ENCODE measurements at places on chromosomes 1 and 21.

DNA sequence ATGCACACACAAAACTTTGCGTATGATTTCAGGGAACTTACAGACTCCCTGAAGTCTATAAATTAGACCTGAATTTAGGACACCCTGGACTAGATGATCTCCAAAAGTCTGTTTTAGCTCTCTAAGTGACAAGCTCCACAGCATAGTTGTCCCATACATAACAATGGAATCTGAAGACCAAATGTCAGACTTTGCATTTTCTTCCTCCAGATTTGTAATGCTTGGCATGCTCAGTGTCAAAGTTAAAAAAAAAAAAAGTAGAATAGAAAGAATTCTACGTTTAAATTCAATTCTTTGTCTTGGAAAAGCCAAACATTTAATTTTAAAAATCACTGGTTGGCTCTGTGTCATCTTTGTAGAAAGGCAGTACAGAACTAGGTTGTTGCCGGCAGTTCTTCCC lies 66.7 kb downstream of the OLFML2B start:
- no peak for DNase-seq

DNA sequence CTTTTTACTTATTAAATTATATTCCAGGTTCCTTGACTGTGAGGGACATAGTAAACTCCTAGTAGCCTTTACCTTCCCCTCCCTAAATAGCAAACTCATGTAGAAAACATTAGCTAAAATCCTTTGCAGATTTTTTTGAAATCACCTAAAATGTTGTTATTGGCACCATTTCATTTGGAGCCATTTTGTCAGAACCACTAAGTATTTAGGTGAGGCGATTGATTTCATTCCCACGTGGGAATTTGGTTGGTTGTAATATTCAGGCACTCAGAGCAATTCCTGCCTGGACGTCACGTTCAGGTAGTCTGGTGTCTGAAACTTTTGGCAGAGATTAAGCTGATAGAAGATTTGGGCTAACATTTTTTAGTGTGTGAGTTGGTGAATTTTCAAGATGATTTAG lies 84.3 kb downstream of the CAMTA1 start:
- DNase-seq = no peak

GRCh38 chr1:45442272-45442671 lies 48.7 kb downstream of the TESK2 start:
- DNase-seq = peak; percentile 71

DNA sequence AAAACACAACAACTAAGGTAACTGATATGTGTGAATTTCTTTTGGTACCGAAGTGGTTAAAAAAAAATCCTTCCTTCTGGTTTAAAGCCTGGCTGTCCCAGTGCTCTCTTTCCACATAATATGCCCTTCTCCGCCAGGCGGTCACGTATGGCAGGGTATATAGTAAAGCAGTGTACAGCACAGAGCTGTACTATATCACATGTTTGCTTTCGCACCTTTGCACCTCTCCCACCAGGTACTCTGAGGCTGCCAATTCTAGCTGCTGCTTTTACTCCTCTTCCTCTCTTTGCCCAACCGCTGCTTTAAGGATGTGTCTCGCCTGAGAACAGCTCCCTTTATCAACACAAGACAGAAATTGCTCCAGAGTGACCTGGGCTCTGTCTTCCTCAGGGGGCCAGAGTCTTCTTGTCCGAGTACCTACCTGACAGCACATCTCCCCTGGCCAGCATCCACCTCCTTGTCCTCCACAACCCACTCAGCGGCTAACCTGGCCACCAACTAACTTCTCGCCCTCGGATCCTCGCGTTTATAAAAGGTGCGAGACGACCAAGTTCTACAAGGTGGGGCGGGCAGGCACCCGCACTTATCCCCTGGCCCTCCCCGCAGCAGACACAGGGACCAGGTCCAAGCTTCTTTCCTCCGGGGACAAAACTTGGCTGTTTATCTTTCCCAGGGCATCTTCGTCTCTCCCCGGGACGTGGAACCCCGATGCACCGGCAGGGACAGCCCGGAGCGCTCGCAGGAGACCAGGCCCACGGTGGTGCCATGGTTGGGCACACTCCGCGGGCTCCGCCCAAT lies 1.6 kb downstream of the COLGALT2 start:
- DNase-seq = peak; percentile 4

DNA sequence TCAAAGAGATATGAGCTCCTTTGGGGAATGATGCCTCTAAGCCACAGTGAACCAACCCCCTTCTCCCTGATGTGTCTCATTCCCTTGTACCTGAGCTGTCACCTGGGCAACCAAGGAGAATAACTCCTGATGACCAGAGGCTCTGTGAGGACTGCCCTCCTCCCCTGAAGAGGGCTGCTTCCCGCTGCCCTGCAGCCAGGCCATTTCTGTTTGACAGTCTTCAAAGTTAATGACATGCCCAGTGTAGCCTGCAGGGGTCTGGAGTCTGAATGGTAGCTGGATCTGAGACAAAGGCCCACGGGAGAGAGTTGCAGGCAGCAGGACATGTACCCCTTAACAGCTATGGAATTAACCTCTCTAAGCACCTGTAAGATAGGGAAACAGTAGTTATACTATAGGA lies 3.4 kb upstream of the SLFNL1 start:
- DNase-seq = no peak

GRCh38 chr1:101005183-101005582 lies 20.4 kb downstream of the DPH5 start:
- DNase-seq = no peak

- DNase-seq = peak; percentile 50
These were observed 29.5 kb upstream of the ZNF496 start for GRCh38 chr1:247360991-247361731.

GRCh38 chr1:5982276-5982675 lies 9.9 kb downstream of the NPHP4 start:
- DNase-seq = no peak

DNA sequence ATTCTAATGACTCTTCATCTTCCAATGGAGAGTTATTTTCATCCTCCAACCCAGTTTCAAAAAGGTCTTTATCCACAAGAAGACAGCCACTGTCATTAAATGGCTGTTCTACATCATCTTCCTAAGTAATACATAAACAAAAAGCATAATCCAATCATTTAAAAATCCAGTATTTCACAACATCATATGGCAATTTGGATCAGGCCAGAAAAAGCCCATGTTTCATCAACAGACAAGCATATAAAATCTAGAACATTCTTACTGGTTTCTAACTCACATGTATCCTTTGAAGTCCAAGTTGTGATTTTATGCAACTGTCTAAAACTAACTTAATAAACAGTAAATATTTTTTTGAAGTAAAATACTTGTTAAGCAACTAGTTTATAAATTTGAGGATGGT lies 6.6 kb downstream of the CLSPN start:
- no peak for DNase-seq

- no peak for DNase-seq
These were observed 1.9 kb downstream of the SLC6A9 start for GRCh38 chr1:44029260-44029910.

DNA sequence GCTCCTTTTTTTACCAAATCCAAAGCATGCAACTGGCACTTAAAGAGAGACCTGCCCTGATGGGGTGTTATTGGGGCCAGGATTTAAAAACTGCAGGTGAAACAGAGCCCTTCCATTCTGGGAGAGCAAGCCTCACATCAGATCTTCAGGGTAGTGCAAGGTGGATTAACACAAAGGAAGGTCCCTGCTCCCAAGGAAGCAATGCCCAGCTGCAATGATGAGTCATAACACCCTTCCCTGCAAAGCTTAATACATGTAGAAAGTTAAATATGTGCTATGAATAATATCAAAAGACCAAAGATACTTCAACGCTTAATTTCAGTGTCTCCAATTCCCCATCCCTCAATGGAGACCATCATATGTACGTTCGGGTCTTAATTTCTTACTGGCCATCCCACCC lies 508.0 kb downstream of the OMA1 start:
- DNase-seq = no peak

DNA sequence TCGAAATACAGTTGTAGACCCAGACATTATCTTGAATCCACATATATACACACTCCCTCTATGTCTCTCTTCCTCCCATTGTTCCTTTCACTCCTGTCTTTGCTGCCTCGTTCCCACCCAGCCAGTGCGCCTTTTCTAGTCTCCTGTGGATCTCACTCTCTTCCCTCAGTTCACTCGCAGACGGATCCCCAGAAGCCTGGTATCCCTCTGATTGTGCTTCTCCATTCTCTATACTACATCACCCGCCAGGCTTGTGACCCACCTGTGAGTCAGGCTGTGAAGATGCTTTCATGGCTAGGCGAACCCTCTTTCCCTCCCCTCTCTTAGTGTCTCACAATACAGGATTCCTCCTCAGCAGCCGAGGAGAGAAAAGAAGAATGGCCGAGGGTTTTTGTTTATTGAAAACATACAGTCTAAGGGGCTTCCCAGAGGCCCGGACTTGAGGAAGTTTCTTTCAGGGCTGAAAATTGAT lies 1.5 kb downstream of the HCN3 start:
- DNase-seq = no peak

GRCh38 chr1:154466206-154466605 lies 35.8 kb upstream of the TDRD10 start:
- no peak for DNase-seq

DNA sequence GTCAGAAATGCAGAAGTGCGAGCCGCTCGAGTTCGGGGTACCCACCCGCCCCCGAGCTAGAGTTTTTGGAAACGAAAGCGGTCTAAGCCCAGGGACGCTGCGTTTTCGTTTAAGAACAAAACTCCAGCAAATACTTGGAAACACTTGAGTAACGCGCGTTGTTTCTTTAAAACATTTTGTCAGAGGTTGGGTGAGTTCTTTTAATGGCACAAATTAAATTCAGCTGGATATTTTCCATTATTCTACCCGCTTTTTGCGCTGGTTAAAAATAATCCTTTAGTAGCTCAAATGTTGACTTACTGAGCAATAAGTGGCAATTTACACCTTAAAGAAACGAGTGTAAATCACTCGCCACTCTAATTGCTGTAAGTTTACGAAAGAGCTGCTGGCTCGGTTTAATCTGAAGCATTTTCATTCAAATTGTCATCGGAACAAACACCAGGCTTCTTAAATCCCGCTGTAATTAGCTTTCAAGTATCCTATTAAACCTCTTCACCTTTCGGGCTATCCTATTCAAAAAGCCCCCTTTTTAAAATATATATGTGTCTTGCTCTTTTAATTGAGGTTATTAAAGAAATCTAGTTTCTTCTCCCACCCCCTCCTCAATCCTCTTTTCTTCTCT lies 1.5 kb downstream of the LHX8 start:
- DNase-seq = peak; percentile 24

- DNase-seq = no peak
These were observed 163.6 kb upstream of the RAB4A start for GRCh38 chr1:229107304-229107815.

DNA sequence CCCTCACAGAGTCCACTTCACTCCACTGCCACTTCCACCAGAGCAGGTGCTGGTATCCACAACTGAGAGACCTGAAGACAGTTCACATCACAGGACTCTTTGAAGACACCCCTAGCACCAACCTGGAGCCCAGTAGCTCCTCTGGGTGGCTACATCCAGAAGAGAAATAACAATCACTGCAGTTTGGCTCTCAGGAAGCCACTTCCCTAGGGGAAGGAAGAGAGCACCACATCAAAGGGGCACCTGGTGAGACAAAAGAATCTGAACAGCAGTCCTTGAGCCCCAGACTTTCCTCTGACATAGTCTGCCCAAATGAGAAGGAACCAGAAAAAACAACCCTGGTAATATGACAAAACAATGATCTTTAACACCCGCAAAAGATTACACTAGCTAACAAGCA lies 113.2 kb downstream of the TENT5C start:
- no peak for DNase-seq

DNA sequence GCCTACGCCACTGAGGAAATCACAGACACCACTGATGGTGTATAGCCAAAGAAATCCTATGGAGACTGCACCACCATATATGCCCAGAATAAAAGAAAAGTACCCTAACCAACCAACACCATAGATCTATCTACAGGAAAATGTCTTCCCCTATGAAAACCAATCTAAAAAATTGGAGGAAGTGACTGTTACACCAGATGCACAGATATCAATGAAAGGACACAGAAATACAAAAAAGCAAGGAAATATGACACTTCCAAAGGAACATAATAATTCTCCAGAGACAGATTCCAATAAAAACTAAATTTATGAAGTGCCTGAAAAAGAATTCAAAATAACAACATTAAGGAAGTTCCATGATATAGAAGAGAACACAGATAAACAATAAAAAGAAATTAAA lies 56.8 kb upstream of the BCL10 start:
- no peak for DNase-seq

GRCh38 chr21:35491920-35492678 lies 443.0 kb upstream of the RUNX1 start:
- DNase-seq = no peak

DNA sequence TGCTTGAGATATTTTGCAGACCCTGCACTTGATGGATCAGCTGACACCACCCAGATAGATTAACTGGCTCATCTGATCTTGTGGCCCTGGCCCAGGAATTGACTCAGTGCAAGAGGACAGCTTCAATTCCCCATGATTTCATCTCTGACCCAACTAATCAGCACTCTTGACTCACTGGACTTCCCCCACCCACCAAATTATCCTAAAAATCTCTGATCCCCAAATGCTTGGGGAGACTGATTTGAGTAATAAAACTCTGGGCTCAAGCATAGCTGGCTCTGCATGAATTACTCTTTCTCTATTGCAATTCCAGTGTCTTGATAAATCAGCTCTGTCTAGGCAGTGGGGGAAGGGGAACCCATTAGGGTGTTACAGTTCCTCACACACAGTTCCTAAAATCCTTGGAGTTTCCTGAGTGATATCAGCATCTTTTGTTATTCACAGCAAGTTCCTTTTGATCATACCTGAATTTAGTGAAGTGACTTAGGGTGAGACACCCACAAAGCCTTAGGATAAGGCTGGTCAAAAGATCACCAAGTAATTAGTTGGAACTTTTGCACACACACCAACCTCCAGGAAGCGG lies 104.2 kb downstream of the COP1 start:
- DNase-seq = no peak

DNA sequence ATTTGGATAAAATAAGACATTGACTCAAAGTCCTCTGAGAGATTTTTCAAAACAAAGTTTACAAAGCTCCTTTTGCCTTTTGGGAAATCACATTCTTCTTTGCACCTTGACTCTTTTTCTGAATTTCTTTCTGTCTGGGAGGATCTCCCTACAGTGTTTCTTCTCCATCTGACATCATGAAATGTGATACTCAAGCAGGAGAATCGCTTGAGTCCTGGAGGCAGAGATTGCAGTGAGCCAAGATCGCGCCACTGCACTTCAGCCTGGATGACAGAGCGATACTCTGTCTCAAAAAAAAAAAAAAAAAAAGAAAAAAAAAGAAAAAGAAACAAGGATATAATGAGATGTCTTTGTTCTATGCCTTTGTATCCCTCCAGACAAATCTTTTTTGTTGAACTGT lies 13.3 kb upstream of the GRIK1 start:
- DNase-seq = peak; percentile 3

DNA sequence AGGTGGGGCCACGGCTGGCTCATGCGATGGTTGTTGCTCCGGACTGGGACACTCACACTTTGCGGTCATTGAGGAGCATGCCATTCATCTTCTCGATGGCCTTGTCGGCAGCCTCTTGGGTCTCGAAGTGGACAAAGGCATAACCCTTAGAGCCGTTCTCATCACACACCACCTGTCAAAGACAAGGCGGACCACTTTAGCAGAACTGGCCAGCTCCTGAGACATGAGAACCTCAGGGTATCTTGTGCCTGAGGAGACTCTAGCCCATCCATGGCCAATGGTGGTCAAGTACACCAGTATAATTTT lies 5.5 kb downstream of the PABPC4 start:
- DNase-seq = no peak

- DNase-seq = no peak
These were observed 200.7 kb downstream of the KCNT2 start for GRCh38 chr1:196407358-196408051.

- DNase-seq = no peak
These were observed 9.4 kb downstream of the CYP2J2 start for GRCh38 chr1:59917026-59917784.

- DNase-seq = no peak
These were observed 131.8 kb downstream of the PTPN14 start for GRCh38 chr1:214419650-214420049.
